ENCODE measurements at places on chromosomes 12 and 14. TPM values are rescaled to one million over a fixed set of nuclear protein-coding genes. Genes with fewer than 3 reads are reported as not detected.

Gene KIF26A
- total RNA-seq: 0.36 TPM

Gene SCNN1A
- total RNA-seq: under 0.01 TPM

Gene VASH1
- 1.3 TPM for total RNA-seq

Gene OSGEP
- total RNA-seq: 58.6 TPM

Gene BCL11B
- total RNA-seq: not detected

Gene MDGA2
- 12.7 TPM for total RNA-seq

Gene SLC17A8
- not detected for total RNA-seq

Gene DHRS4L2
- 13.8 TPM for total RNA-seq

Gene EPYC
- not detected for total RNA-seq

Gene TULP3
- 22.0 TPM for total RNA-seq

Gene SDR9C7
- not detected for total RNA-seq

Gene PLEKHG7
- total RNA-seq: not detected

Gene CD163L1
- 0.36 TPM for total RNA-seq

Gene OAS2
- 425 TPM for total RNA-seq

Gene IQSEC3
- under 0.01 TPM for total RNA-seq

Gene CCDC175
- not detected for total RNA-seq

Gene APOLD1
- total RNA-seq: 10.3 TPM

Gene HPD
- not detected for total RNA-seq

Gene ANG
- 5.6 TPM for total RNA-seq

Gene KCNMB4
- under 0.01 TPM for total RNA-seq

Gene ARHGAP9
- total RNA-seq: not detected

Gene NRL
- total RNA-seq: 0.93 TPM

Gene TRPV4
- total RNA-seq: 0.73 TPM

Gene EML1
- total RNA-seq: 10.3 TPM

Gene CLEC1B
- under 0.01 TPM for total RNA-seq
